Sigmoid colon (tissue), 7 donors: ENCODE measurements at places on chromosomes 12 and 14. TPM values are rescaled to one million over a fixed set of nuclear protein-coding genes. Genes with fewer than 3 reads are reported as not detected.

DNA sequence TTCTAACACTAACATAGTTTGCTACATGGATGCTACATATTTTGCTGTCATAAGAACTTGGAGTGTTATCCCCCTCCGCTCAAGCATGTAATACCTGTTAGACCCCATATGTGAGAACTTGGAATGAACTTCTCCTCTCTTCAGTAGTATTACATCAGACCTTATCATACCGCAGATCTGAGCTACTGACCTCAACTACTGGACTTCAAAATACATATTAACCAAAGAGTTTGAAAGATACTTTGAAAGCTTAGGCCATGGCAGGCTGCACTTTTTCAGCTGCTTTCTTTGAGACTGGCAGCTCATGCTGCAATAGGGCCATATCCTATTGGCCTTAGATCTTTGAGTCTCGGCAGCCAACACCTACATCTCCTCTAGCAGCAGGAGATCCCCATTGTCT is 74.8 kb downstream of the EEA1 start:
- DNase-seq: no peak

GRCh38 chr12:120230974-120231315 is 30.0 kb upstream of the RPLP0 start:
- DNase-seq: no peak

DNA sequence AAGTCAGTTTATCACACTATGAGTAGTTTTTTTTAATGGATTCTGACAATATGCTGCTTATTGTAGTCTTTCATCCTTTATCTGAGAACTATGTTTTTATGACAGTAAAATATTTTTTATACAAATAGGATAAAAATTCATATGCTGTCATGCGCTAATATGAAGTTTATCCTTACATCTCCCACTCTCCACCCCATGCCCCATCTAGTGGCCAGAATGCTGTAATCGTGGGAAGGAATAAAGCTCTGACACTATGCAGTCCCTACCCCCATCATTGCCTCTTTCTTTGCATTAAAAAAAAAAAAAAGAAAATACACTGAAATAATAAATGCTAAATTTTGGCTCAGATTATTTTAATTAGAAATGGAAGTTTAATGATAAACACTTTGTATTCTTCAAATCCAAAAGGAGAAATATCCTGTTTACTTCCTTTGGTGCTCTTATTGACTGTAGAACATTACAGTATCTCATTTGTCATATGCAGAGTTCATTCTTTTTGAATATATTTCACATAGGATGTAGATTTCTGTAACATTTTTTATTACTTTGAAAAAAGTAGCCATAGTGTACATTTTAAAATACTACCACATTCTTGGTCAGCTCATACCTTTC is 145.9 kb upstream of the SLCO1C1 start:
- peak; percentile 64 for DNase-seq

The CLEC2A gene
- polyA plus RNA-seq: not detected
